NCI-H187 (cell line): ENCODE measurements at places on chromosomes 5 and 9.

DNA sequence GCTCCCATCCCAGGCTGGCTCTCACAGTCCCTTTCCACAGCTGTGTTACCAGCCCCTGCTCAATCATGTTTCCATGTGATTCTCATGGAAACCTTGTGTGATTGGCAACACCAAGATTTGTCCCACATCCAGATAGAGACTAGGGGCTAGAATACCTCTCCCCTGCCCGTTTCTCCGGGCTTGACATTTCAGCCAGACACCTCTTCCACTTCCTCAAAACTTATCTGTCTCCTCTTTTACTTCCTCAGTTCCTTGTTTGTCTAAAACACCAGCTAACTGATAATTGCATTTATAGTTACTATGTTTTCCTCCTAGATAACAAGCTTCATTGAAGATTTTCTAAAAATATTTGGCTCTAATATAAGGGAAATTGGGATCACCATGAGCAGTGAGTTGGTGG, 16.6 kb upstream of the KCNMB1 start:
- no peak for DNase-seq

GRCh38 chr5:176394881-176395675, 6.5 kb downstream of the HIGD2A start:
- no peak for DNase-seq

- DNase-seq = peak; percentile 19
Observed at GRCh38 chr9:104118916-104119315, 24.8 kb downstream of the SMC2 start.

- DNase-seq = no peak
Observed at GRCh38 chr9:130167927-130168326, 4.3 kb upstream of the NCS1 start.

- DNase-seq = no peak
Observed at GRCh38 chr5:129506086-129506485, 46.0 kb downstream of the ADAMTS19 start.

DNA sequence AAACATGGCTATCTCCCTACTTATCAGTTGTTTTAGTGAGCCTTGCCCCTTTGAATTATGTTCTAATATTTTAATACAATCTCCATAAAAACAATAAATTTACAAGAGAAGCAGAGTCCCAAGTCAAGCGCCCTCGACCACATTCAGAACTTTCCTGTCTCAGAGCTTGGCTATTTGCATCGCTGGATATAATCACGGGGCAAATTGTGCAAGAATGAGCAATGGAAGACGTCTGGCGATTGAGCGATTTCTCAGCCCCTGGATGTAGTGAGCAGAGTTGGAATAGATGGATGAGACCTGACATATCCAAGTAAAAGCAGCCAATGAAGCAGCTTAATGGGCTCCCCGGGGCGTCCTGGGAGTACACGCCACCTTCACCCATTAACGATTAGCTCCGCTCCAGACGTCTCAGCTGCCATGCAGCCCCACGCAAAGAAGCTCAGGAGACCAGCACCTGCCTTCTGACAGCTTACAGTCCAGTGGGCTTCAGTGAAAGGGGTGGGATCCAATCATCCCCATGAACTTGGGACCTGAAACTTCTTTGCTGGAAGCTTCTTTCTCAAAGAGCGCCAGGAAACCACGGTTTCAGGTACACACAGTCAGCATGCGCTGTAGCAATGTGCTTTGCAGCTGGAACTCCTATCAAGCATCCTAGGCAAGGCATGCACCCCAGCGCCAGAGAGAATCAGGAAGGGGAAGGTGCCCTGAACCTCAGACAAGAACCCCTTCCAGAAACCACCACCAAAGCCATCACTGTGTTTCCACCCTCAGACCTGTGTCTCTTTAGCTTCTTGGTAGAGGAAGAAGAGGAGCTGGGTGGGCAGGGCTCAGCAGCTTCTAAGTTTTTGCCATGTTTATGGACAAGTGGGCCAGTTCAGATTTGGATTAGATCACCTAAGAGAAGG, 92.0 kb upstream of the IRX4 start:
- DNase-seq = no peak

DNA sequence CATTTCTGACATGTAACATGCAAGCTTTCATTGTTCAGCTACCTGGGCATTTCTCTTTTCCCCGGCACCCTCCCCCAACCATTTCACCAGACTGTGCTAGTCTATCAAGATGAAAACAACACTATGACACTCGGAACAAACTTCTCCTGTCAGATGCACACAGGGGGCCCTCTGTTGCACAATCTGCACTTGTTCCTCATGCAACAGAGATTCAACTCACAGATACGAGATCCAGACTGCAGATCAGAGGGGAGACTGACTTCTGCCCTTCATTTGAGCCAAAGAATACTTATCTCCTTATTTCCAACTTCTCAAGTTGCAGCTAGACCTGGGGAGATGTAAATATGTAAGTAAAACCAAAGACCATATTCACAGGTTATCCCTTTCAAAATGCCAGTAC, 15.7 kb upstream of the FST start:
- no peak for DNase-seq

DNA sequence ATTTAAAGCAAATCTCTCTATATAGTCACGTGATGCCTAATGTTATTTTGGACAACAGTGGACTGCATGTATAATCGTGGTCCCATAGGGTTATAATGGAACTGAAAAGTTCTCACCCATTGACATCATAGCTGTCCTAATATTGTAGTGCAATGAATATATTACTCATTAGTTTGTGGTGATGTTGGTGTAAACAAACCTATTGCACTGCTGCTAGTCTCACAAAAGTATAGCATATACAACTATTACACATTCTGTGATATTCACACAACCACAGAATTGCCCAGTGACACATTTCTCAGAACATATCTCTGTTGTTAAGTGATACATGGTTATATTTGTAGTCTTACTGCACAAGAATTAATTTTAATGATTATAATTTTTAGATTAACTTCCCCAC, 37.7 kb downstream of the IPO11 start:
- DNase-seq = no peak

DNA sequence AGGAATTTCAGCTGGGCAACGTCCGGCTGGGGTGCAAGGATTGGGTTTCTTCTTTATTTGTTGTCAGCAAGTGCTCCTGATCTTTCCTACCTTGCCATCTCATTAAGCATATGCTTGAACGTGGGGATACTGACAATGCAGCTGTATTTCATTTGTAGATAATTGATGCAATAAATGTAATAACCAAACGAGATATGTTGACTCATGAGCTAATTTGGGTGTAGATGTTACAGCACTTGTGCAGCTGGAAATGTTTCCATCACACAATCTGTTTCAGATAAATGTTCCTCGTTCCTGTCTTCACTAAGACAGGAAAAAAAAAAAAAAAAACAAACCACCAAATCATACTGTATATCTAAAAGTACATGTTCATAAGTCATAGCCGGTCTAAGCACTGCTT, 123.8 kb downstream of the DMRT2 start:
- DNase-seq = no peak
